ENCODE measurements at places on chromosomes 12 and 14.

GRCh38 chr14:74586681-74587362, 25.2 kb downstream of the LTBP2 start:
- DNase-seq: no peak

DNA sequence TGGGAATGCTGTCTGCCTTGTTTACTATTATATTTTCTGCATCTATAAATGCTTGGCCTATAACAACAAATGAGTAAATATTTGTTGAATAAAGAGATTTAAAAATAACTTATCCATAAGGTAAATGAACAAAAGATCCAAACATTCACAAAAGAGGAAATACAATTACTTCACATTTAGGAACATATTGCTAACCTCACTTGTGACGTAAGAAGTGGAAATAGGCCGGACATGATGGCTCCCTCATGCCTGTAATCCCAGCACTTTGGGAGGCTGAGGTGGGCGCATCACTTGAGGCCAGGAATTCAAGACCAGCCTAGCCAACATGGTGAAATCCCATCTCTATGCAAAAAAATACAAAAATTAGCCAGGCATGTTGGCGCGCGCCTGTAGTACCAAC, 25.7 kb upstream of the CKAP4 start:
- no peak for DNase-seq

DNA sequence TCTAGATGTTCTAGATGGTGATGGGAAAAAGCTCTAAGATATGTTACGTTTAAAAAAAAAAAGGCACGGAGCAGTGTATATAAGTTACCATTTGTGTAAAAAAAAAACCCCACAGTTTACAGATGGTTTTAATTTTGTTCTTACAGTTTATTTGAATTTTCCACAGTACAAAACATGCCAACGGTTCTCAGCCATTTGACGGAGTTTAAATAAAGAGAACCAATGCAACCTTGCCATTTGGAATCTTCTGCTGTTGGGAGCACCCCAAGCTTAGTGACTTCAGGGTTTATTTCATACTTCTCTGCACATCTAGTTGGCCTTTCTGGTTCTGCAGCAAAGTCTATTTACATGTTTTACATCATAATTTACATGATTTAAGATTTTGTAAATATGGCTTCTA, 7.7 kb upstream of the HPD start:
- DNase-seq: no peak

- DNase-seq: no peak
These were observed 50.8 kb upstream of the KCNA5 start for GRCh38 chr12:4992871-4993270.

- no peak for DNase-seq
These were observed at the start of gene ADCY6 for GRCh38 chr12:48788854-48789775. TSS of gene ADCY6 (minus strand) at chr12:48789089. CDS start at chr12:48783434, 5,655 bp downstream.

GRCh38 chr14:96080571-96080970, 41.4 kb downstream of the C14orf132 start:
- DNase-seq: no peak

GRCh38 chr12:12079291-12079690, 8.6 kb downstream of the BCL2L14 start:
- DNase-seq: no peak

- DNase-seq: no peak
These were observed 281.6 kb upstream of the NPAS3 start for GRCh38 chr14:32657081-32657480.

DNA sequence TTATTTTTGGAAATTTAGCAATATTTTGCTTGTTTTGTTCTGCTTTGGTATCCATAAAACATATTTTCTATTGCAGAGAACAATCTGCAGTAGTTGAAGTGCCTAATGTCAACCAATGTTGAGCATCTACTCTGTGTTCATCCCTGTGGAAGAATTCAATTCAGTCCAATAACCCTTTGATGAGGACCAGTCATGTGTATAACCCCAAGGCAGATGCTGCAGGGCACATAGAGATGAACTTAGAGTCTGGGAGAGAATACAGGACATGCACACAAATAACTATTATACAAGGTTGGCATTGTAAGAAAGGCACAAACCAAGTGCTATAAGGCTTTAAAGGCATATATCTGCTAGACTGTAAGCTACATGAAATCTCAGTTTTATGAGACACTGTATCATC, 304.7 kb downstream of the LRIG3 start:
- DNase-seq: no peak

All from activated CD8-positive, alpha-beta memory T cell treated with anti-CD3 and anti-CD28 coated beads for 48 hours (primary cell).